ENCODE measurements at places on chromosomes 1 and 21.

GRCh38 chr1:32536117-32536516 is 3.1 kb upstream of the ZBTB8A start:
- DNase-seq, result no peak

DNA sequence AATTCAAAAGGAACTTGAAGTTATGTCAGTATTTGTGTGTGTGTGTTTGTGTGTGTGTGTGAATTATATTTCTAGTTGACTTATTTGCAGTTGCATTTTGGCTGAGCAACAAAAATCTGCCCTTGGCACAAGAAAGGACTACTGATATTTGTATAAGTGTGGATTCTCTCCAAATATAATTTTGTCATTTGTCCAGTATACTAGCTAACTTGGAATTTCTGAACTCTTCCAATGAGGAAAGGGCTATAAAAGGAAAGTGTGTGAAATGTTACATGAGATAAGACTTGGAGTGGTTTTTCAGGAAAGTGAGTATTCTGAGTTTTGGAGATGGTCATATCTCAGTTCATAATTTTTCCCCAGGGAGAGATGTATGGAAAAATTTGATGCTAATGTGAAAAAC is 1384.1 kb upstream of the B3GALT2 start:
- DNase-seq, result no peak

GRCh38 chr1:59128239-59128736 is 168.6 kb upstream of the FGGY start:
- DNase-seq, result no peak

GRCh38 chr1:185850366-185850765 is 116.2 kb downstream of the HMCN1 start:
- DNase-seq, result no peak

GRCh38 chr1:225644666-225645065 is 8.3 kb downstream of the ENAH start:
- DNase-seq, result no peak

GRCh38 chr1:109910123-109910962 is at the start of gene CSF1:
Gene CSF1, plus strand, starts transcription at chr1:109910849. Its CDS starts 175 bp downstream, at chr1:109911024.
- DNase-seq, result no peak

DNA sequence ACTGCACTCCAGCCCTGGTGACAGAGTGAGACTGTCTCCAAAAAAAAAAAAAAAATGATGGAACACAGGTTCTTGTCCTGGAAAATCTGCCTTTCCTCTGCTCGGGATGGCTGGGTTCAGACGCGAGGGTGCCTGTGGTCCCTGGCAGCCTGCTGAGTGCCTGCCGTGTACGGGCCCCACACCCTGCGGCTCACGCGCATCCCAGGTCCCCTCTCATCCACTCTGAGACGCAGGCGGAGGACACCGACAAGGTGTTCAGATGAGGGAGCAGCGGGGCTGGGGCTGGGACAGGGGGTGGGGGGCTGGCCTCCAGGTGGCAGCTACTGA is 4.3 kb upstream of the ANKRD65 start:
- DNase-seq, result no peak

DNA sequence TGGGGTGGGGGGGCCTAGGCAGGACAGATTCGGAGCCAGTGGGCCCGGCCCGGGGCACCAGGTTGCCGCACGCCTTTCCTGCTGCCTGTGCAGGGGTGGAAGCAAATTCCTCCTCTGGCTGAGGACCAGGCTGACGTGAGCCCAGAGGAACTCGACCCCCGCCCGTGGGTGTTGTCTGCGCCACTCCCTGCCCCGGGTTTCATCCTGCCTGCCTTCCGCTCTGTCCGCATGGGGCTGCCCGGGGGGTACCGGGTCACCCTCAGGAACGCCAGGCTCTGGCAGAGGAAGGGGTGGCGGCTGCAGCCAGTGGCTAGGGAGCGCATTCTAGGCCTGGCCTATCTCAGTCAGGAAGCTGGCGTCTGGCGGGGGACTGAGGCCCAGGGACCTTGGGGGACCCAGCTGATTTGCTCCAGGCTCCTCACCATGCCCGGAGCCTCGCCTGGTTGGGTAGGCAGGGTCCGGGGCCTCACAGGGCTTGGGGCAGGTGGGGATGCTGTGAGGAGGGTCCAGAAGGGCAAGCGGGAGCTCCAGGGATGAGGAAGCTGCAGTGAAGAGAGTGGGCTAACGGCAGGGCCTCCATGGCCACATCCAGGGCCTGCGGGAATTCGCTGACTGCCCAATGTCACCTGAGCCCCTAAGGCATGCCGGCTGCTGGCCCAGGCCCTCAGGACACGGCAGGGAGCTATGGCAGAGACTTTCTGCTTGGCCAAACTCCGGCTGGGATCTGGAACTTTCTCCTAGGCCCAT is 2.4 kb upstream of the IBA57 start:
- no peak for DNase-seq

GRCh38 chr1:211830055-211830327 is 572 bp downstream of the LPGAT1 start:
- no peak for DNase-seq

GRCh38 chr1:113984710-113985109 is 5.4 kb downstream of the OLFML3 start:
- DNase-seq, result no peak

GRCh38 chr1:184052194-184052559 is 647 bp downstream of the TSEN15 start:
- DNase-seq, result no peak

DNA sequence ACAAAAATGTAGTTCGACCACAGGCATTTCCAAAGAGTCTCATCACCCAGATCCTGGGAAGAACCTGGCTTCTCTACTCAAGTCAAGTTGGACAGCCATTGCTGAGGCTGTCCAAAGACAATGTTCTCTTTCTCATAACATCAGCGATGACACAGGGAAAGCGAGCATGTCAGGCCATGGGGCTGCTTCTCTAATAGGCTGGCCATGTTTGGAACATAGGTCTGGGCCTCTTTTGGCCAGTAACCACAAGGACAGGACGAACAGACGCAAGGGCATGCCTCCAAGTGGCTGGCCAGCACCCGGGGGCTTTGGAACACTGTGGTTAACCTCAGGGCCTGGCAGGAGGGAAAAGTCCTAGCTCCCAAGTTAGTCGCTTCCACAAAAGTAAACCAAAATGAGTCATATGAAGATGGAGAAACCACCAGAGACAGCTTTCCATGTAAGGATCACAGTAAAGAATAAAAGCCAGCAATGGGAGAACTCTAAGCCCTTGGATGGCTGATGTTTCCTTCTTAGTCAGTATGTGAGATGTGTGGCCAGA is 80.6 kb upstream of the SLC44A3 start:
- no peak for DNase-seq

DNA sequence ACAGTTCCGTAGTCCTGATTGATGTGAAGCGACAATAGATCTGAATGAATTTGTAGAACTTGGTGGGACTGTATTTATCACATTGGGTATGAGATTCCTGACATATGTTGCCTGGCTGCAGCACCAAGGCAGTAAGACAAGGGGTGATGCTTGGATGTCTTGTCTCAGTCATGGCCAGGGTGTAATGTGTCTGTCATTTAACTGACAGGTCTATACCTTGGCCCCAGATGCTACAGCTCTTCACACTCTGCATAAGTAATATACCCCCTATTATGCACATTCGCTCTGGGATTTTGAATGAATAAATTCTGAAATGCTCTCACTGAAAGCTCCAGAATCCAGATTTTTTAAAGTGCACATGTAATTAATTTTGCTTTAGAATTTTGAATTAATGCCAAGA is 47.3 kb downstream of the NTNG1 start:
- DNase-seq, result no peak

GRCh38 chr21:45403133-45403824 is 1.7 kb upstream of the COL18A1 start:
- no peak for DNase-seq

GRCh38 chr1:7781923-7782495 is 2.1 kb upstream of the PER3 start:
- DNase-seq, result no peak

DNA sequence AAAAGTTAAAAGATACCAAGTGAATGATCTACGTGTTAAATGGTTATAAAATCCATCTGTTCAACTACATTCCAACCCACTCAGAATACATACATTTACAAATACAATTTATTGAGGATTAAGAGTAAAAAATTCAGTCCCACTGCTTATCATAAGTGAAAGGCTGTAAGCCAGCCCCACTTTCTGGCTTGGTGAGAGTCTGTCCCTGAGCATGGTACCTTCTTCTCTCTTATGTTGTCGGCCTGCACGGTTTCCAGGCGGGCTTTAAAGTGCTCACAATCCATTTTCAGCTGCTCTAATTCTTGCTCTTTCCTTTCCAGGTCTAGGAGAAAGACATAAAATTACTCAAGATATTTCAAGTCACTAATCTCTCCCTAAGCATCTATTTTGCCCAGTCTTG is 15.2 kb downstream of the HSF2BP start:
- DNase-seq, result no peak

DNA sequence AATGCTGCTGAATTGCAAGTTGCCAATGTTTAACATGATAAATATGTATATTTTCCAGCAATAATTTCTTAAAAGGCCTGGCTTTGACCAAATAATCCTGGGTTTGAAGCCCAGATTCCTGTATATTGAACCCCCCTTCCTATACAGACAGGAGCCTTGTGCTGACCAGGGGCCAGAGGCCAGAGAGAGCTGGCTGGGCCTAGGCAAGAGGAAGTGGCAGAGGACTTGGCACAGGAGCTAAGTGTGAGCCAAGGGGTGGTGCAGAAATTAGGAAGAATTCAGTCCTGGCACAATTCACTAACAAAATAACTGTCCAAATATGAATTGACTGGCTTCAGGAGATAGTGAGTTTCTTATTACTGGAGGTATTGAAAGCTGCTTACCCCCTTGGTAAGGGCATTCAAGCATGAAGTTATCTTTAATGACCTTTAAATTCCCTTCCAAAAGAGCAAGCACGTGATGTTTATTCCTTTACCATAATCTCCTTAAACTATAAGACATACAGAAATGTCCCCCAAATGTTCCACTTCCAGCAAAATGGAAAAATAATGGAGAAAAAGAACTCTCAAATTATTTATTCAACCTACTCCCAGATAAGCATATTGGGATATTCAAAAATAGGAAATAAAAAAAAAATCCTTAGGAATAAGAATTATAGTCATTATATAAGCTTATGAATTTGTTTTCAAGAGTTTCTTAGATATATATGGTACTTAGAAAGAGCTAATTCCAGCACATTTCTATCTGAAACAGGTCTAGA is 26.6 kb downstream of the NIBAN1 start:
- no peak for DNase-seq

GRCh38 chr1:107683683-107684082 is 281.3 kb downstream of the VAV3 start:
- DNase-seq, result no peak

- no peak for DNase-seq
These were observed 5.1 kb downstream of the CA14 start for GRCh38 chr1:150262388-150263320.

DNA sequence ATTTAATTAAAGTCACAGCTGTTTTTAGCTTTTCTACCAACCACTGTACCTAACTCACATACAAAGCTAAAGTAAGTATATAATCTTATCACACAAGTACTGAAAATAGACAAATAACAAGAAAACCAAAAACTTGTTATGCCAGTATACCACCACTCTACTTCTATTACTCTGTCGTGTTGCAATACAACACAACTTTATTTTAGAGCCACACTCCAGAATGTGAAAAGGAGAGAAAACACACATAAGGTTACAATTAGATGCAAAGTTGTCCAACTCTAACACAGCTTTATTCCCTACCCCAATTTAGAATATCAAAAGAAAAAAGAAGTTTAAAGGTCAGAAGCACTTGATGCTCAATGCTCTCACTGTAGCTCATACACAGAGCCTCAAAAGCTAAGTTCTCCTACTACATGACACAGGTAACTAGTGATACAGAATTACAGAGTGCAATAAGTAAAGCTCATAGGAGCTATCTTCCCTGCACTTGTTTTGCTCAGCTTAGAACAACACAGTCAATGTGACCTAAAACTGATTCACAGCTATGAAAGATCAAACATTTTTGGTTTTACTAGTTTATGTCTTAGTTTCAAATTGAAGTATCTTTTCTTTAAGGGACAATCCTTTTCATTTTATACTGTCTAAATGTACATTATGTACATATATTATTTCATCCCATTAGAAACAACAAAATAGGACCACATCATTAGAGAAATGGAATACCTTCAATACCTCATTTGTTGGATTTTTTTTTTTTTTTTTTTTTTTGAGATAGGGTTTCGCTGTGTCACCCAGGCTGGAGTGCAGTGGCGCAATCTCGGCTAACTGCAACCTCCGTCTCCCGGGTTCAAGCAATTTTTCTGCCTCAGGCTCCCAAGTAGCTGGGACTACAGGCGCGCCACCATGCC is 29.2 kb downstream of the EYA3 start:
- no peak for DNase-seq

GRCh38 chr1:50157306-50157941 is 48.7 kb downstream of the ELAVL4 start:
- no peak for DNase-seq

GRCh38 chr21:15204140-15204969 is 139.6 kb upstream of the NRIP1 start:
- no peak for DNase-seq

DNA sequence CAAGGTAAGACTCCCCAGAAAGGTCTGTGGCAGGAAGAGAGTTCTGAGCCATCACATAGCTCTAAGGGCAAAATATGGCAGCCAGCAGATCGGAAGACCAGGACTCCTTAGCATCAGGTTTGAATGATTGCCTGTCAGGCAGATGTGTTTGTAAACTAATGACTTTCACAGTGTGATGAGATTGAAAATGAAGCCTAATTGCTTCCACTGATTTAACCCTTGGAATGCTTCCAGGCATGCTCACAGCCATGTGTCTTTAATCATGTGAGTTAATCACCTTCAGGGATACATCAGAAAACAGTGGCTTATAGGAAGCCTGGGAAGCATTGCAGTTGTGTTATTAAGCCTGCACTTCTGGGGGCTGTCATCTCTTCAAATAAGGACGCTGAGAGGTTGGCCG is 82.8 kb downstream of the LRRC53 start:
- no peak for DNase-seq

GRCh38 chr1:184520336-184520735 is 133.5 kb downstream of the C1orf21 start:
- DNase-seq, result no peak

- DNase-seq, result no peak
These were observed 499.2 kb downstream of the OMA1 start for GRCh38 chr1:58047265-58047858.

GRCh38 chr21:44948426-44949120 is 8.7 kb downstream of the SLX9 start:
- no peak for DNase-seq

DNA sequence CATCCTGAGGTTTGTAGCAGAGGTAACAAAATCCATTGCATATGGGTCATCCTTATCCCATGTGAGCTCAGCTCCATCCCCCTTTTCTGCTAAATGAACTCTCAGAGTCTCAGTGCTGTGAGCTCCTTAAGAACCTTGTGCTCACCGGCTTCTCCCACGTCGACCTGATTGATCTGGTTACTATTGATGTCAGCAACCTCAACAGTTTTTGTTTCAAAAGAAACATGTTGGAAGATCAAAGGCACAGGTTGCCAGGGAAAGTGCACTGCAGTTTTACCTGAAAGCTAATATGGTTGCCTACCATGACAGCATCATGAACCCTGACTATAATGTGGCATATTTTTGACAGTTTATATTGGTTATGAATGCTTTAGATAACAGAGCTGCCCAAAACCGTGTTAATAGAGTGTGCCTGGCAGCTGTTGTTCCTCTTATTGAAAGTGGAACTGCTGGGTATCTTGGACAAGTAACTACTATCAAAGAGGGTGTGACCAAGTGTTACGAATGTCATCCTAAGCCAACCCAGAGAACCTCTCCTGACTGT is 131.4 kb downstream of the HS2ST1 start:
- DNase-seq, result no peak
